ENCODE measurements at places on chromosomes 5 and 9.
A peak's percentile ranks its signal among the peaks of the same experiment; 100 is the strongest.

DNA sequence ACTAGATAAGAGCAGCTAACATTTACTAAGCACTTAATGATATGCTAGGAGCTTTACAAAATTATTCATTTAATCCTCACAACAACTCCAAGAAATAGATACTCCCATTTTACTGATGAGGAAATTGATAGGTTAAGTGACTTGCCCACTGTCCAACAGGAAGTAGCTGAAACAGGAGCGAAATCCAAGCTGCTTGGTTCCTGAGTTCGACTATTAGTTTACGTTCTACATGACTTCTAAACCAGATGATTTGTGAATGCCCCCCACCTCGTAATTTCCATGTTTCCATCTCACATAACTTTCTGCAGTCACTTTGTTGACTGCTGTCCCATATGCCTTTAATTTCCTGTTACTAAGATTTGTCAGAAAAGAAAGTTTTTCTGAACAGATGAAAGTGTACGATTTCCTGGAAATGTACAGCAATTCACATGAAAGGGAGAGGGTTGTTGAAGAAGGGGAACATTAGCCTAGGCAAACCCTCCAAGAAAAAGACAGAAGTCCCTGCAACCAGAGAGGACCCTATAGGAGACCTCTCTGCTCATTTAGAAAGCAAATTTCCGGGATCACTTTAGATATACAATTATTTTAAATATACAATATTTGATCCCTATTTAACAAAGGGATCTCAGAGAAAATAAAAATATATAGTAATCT is 279.1 kb upstream of the EFNA5 start:
- DNase-seq = no peak

DNA sequence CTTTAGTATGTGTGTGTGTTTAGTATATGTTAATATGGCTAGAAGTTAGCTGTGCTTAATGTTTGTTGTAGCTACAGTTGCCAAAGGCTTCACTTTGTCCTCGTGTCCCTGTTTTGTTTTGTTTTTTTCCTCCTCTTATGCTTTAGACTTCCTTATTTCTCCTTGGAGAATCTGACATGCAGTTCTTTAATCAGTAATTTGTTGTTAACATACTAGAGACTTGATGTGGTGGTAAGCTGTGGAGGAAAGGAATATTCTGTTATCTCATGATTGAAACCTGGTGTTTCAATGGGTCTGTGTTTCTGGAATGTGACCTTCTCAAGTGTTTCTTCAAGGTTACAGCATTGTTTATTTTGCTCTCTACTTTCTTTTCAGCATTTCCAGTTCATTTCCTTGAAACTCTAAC is 515.6 kb upstream of the ST8SIA4 start:
- DNase-seq = no peak

DNA sequence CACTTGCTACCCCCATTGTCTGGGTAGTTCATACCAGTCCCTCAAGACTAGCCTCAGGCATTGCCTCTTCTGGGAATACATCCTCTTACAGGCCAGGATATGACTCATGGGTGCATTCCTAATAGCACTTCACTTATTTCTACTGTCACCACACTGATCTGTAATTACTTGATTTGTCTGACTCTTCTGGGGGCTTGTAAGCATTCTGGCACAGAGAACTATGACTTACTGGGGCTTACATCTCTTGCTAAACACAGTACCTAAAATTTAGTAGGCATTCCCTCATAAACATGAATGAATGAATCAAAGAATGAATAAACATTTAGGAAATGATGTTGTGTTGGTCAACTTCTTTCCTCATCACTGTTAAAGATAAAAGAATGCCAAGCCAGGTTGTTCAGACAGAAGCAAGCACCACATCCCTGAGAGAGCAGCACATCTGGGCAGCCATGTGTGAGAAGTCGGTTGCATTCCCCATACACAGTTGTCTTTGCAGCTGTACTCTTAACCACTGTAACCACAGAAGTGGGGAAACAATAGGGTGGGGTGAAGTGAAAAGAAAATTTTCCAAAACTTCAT is 27.6 kb downstream of the IL7R start:
- DNase-seq = peak; percentile 30

GRCh38 chr9:131657456-131657855 is 82.4 kb downstream of the RAPGEF1 start:
- no peak for DNase-seq

GRCh38 chr5:177447066-177447610 is 524 bp downstream of the PRR7 start:
- peak; percentile 76 for DNase-seq

- no peak for DNase-seq
Observed at GRCh38 chr9:94799578-94800264, 73.2 kb downstream of the AOPEP start.

- DNase-seq = no peak
Observed at GRCh38 chr5:159403906-159404681, 73.8 kb upstream of the IL12B start.

DNA sequence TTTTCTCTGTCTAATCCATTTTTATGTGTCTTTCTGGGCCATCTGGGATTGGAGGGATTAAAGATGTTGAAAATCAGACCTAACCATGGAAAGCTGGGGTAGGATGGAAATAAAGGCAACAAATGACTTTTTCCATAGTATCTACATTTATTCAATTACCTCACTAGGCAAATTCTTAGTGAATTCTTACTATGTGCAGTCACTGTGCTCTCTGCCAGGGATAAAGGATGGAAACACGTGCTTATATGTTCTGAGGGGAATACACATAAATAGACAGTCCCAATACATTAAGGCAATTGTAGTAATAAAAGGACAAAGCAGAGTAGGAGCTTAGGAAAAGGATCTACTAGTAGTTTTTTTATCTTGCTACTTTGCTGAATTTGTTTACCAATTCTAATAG is 214.2 kb downstream of the PRR16 start:
- DNase-seq = no peak

- no peak for DNase-seq
Observed at GRCh38 chr5:119347574-119347973, 8.2 kb upstream of the TNFAIP8 start.

DNA sequence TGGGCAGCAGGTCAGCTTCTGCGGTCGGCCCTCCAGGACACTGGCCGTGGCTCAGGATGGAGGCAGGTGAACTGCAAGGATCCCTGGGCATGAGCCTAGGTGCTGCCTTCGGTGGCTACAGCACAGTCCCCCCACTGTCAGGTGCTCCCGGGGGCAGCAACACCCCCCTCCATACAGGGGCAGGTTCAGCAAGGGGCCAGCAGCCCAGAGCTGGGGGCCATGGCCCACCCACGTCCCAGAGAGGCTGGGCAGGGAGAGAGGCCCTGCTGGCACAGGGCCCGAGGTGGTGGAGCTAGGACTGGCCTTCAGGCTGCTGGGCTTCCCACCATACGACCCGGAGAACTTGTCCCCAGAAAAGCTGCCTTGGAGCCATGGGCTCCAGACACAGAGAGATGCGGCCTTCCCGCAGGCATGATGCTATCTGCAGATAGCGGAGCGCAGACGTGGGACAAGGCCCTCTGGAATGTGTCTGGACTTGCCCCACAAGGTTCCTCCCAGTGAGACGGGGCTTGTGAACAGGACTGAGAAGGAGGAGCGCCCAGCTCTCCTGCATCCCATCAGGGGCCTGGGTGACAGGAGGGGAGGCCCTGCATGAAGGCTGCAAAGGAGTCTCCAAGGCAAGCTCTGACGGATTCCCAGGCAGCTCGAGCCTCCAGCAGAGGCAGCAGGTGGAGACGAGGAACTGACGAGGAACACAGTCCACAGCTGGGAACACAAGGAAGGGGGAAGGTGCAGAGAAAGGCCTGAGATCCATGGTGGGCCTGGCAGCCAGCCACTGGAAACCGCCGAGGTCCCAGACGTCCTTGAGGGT is 111.1 kb downstream of the VAV2 start:
- no peak for DNase-seq

DNA sequence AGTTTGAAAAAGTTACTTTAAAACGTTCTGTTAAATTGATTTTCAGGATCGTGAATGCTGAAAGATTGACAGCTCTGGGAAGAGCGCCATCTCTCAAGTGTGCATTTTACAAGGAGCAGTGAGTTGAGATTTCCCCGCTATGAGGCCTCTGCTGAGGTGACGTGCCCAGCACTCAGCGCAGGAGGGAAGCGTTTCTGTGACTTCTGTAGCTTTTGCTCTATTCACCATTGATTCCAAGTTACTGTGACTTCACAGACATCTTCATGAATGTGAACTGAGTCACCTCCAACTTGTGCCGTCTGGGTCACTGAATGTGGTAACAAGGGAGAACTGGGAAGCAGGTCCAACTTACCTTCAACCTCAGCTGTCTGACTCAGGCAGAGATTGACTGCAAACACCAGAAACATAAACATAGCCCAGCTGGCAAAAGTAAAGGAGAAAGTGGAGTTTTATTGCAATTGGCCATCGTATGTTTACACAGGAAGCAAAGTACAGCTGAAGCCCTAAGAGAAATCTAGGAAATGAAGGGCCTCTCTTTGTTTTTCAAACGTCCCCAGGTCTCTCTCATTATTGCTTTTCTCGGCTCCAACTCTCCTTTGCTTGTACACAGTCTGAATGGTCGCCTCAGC is 428.8 kb upstream of the CLINT1 start:
- no peak for DNase-seq

DNA sequence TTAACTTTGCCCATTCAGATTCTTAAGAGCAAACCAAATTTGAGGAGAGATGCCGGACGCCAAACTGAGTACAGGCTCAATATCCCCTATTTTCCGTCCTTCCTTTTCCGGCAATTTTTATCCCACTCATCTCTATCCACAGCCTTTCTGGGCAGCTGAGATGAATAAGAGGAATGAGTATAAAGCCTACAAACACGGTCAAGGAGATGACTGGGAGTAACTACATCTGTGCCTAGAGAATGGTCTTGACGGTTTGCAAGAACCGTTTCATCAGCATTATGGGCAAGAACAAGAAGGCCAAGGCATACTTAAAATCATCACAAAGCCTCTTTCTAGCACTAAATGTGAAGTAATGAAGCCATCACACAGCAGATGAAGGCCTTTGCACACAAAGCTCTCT is 227.3 kb downstream of the DCP2 start:
- no peak for DNase-seq

DNA sequence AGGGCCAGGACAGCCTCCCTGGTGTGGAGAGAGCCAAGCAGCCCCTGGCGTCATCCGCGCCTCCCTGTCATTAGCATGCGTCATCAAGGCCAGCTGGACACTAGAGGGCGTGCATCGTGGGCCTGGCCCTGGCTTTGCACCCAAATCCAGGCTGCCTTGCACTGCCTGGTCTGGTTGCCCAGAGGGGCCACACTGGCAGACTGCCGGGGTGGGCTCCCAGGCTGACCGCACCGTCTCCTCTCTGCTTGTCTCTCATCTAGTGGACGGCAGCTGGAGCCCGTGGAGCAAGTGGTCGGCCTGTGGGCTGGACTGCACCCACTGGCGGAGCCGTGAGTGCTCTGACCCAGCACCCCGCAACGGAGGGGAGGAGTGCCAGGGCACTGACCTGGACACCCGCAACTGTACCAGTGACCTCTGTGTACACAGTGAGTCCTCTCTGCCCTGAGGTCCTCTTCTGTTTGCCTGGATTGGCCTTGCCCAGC is 29.0 kb downstream of the HK3 start:
- DNase-seq = peak; percentile 80

DNA sequence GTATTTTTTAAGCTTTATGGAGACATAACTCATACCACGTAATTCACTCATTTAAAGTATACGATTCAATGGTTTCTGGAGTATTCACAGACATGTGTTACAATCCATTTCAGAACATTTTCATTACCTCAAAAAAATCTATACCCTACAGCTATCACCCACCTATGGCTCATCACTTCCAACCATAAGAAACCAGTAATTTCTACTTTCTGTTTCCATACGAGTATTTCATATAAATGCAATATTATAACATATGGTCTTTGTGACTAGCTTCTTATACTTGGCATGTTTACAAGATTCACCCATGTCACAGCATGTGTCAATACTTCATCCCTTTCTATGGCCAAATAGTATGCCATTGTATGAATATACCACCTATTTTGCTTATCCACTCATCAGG is 18.8 kb downstream of the UBQLN1 start:
- DNase-seq = no peak

- DNase-seq = peak; percentile 63
Observed at GRCh38 chr9:84140535-84141101, 160.0 kb downstream of the RMI1 start.

DNA sequence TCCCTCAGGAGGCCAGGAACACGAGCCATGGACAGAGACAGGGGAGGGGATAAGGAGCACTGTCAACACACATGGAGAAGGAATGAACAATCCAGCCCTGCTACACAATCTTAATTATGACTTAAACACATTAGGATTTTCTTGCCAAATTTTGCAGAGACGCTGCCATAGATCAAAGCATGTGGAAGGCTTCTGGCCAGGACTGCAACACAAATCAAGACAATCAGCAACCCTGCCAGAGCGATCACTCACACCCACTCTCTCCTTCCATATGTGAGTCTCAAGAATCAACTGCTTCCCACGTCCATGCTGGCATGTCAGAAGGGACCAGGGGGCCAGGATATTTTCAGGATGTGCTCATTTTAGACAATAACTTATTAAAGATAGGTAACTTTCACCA is 85.6 kb downstream of the ROR2 start:
- no peak for DNase-seq

GRCh38 chr5:1097381-1097987 is 14.4 kb downstream of the SLC12A7 start:
- no peak for DNase-seq

Data from H9 (cell line).